NCI-H1930 (cell line): ENCODE measurements at places on chromosomes 7 and 10.

DNA sequence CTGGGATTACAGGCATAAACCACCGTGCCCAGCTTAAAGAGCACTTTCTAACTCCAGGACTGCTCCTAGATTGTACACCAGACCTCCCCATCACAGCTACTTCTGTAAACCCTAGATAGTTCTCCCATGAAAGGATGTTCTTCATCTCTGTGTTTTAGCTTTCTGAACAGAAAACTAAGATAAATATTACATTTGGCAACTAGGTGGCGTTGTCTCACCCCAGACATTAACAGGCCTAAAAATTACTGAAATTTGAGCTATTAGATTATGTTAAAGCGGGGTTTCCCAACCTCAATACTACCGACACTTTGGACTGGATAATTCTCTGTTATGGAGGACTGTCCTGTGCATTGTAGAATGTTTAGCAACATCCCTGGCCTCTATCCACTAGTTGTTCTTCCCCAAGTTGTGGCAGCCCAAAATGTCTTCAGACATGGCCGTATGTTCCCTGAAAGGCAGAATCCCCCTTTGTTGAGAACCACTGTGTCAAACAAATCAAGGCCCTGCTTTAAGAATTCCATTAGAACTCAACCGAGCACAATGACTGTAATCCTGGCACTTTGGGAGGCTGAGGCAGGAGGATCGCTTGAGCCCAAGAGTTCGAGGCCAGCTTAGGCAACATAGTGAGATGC is 19.1 kb downstream of the ATOH7 start:
- no peak for DNase-seq

GRCh38 chr10:79383974-79384606 is 36.8 kb downstream of the PPIF start:
- no peak for DNase-seq

DNA sequence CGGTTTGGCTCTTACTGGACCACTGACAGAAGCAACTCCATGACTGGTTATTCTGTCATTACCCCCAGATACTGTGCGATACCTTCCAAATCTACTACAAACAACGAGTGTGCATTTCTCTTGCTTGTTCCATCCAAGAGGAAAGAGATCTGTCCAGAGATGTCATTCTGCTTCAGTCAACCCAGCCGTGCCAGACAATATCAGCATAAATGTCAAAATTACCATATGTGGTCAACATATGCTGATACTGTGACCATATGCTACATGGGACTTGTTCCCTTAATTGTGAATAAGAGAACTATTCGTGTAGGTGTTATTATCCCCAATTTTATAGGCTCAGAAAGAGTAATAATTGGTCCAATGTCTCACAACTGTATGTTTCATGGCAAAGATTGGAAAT is 143.2 kb upstream of the PRSS1 start:
- DNase-seq: no peak

GRCh38 chr10:78203915-78204818 is 170.5 kb downstream of the RPS24 start:
- no peak for DNase-seq

- no peak for DNase-seq
These were observed 105.6 kb downstream of the SVIL start for GRCh38 chr10:29529146-29529545.

DNA sequence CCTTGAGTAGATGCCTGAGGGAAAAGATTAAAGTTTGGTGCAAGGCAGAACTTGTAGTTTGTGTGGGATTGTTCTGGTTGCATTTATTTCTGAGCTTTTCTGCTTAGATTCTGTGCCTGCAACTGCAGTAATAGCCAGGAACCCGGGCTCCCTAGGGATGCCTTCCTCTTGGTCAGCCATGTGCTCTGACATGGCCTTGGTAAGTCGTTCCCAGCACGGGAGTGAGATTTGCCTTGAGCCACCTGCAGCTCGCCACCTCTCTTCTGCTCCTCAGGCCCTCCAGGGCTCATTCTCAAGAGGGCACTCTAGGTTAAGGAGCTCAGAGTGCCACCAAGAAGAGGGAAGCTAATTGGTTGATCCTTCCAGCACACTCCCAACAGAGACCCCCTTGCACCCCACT is 350.6 kb upstream of the MKI67 start:
- DNase-seq: no peak

GRCh38 chr7:26499315-26499897 is 207.7 kb downstream of the SNX10 start:
- no peak for DNase-seq

GRCh38 chr7:140010194-140010895 is 52.4 kb downstream of the PARP12 start:
- DNase-seq: no peak

- no peak for DNase-seq
These were observed 100.2 kb downstream of the ACTR3B start for GRCh38 chr7:152859781-152860191.

DNA sequence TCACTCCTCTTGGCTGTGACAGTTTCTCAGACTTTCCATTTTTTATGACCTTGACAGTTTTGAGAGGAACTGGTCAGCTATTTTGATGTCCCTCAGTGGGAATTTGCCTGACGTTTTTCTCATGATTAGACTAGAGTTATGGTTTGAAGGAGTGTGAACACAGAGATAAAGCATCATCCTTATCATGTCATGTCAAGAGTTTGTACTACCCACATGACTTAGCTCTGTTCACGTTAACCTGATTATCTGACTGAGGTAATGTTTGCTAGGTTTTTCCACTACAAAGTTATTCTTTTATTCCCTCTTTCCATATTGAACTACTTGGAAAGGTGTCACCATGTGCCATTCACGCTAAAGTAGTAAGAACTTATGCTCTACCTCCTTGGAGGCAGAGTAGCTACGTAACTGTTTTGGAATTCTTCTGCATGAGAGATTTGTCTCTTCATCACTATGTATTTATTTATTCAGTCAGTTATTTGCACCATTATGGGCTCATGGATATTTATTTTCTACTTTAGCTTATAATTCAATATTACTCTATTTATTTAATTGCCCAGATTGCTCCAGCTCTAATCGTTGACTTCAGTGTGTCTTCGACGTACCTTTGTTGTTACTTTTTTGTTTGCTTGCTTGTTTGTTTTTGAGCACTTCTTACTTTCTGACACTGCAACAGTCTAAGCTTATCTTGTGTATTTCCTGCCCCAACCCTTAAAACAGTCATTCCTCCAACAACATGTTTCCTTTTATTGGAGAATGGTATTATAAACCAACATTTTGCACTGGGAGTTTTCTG is 50.4 kb downstream of the CPED1 start:
- no peak for DNase-seq

DNA sequence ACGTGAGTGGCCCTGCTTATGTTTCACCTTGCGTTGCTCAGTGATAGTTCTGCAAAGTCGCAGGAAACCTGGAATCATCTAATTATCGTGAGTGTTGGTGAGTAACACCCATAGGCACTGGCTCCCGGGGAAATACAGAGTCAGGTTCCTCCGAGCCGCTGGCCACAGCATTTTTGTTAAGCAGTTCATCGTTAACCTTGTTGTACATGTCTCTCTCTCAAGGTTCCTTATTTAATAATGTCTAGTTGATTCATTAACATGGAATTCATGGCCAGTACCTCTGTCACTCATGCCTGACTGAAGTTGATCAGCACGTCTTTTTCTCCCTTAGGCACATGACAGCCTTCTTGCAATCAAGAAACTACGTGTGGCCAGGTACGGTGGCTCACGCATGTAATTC is 3.1 kb upstream of the ZFAND2A start:
- DNase-seq: no peak

DNA sequence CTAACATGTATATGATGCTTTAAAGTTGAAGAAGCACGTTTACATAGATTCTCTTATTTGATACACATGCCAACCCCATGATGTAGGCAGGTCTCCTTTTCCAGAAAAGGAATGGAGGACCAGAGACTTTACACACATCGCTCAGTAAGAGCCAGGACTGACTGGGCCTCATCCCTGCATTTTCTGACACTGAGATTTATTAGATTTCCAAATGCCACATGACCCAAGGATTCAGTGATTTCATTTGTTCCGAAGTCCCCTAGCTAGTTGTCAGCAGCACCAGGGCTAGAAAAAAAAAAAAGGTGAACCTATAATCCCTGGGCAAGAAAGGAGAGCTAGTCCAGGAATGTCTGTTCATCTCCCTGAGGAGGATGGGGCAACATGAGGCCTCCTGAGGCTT is 143.3 kb upstream of the AGK start:
- DNase-seq: no peak

- no peak for DNase-seq
These were observed 26.7 kb downstream of the FRMD4A start for GRCh38 chr10:14304046-14304445.

DNA sequence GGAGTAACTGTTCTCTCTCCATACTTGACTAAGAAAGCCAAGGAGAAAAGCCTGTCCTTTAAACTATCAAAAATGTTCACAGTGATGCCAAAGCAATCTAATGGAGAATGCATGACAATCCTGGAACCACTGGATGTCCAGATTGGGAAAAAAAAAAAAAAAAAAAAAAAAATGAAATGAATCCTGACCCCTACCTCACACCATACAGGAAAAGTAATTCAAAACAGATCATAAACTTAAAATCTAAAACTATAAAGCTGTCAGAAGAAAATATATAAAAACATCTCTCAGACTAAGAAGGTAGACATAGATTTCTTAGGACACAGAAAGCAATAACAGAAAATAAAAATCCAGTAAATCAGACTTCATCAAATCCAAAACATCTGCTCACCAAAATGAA is 18.4 kb downstream of the FBXW4 start:
- no peak for DNase-seq

DNA sequence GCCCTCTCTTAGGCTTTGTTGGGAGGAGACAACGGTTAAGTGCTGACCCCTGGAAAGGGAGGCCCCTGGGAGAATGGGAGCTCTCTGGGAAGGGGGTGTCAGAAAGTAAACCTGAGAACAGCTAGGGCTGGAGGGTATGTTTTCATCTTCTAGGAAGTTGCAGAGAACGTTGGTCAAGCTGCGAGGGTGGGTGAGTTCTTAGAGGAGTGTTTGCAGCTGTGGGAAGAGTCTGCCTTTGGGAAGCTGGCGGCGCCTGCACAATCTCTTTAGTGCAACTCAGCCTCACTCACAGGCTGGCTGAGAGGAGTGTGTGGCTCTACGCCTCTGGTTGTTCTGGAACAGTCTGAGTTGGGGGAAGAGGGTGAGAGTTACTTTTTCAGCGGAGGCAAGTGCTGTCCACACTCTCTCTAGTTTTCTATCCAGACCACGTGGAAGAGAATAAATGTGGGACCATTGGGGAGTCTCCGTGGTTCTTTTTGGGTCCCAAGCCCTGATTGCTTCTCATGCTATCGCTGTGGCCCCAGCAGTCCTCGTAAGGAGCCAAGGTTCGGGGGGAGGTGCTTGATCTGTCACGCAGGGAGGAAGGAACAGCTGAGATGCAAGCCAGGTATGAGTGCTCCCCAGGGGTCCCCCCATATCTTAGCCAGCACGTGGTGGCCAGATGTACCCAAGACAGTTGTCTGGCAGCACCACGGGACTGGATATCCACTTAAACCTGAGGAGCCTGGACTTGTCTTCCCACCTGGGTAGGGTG is 237.2 kb downstream of the BUB3 start:
- no peak for DNase-seq

DNA sequence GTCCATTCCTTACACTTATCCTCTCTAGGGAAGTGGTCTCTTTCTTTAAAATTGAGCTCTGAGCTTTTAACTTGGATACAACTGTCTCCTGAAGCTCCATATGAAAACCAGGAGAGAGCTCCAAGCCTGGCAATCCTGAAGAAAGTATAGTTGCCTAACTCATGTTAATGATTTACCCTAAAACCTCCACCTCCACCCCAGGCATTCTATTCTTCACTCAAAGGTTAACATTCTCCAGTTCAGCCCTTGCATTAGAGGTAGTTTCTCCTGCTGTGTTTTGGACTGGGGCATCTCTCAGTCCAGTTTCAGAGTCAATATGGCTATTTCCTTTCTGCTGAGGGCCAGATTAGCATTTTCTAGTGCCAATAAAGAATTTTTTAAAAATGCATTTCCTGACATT is 195.5 kb downstream of the SLC25A13 start:
- no peak for DNase-seq

DNA sequence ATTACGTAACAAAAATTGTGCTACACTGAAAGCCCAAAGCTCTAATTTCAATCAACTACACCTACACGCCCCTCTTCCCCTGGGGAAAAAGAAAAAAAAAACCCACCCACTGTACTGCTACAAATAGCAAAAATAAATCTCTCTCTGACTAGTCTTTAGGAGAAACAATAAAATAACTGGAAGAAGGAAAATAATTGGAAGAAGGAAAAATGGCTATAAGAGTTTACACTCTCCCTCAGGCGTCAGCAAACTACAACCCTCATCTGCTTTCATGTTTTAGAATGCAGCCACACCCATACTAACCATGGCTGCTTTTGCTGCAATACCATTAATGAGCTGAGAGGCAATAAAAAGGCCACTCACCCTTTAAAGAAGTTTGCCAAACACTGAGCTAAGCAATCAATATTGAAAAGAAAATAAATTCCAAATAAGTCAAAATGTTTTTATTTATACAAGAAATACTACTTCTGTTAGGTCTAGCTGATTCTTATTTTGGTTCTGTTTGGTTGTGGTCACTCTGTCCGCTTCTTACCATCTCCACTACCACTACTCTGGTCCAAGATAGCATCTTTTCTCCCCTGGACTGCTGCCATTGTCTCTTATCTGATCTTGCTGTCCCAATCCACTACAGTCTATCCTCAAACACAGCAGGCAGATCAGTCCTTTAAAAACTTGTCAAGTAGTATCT is 3.8 kb downstream of the MINDY3 start:
- no peak for DNase-seq

- no peak for DNase-seq
These were observed 21.4 kb downstream of the OR6V1 start for GRCh38 chr7:143073556-143073955.

- no peak for DNase-seq
These were observed 27.7 kb upstream of the PDCD4 start for GRCh38 chr10:110843796-110844616.

- no peak for DNase-seq
These were observed 339.2 kb downstream of the CALN1 start for GRCh38 chr7:72072901-72073300.

DNA sequence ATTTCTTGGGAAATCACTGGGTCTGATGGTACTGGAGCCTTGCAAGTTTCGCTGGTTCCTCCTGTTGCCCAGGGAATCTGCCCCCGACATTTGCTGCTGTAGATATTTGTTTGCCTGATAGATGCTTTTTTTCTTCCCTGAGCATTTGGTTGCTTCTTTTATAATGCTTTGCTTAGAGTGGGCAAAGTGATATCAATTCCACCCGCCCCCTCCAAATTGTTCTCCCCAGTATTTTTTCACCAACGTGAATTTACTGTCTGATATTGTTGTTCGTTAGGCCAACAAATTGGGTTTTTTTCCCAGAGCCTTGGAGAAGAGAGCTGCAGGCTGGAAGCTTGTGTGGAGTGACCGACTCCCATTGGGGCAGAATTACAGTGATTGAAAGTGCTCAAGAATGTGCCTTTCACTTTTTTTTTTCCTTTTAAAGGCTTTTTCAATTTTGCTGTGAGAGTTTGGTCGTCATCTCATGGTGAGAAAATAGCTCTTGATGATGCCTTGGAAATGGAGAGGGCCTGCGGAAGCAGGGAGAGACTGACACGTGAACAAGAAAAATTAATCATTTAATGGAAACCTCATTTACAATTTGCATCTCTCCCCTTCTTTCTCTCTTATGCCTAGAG is 2.5 kb downstream of the GRK5 start:
- DNase-seq: no peak

GRCh38 chr7:22166928-22167327 is 190.0 kb downstream of the RAPGEF5 start:
- DNase-seq: no peak
